SK-N-MC (cell line): ENCODE measurements at places on chromosomes 13 and 19.

DNA sequence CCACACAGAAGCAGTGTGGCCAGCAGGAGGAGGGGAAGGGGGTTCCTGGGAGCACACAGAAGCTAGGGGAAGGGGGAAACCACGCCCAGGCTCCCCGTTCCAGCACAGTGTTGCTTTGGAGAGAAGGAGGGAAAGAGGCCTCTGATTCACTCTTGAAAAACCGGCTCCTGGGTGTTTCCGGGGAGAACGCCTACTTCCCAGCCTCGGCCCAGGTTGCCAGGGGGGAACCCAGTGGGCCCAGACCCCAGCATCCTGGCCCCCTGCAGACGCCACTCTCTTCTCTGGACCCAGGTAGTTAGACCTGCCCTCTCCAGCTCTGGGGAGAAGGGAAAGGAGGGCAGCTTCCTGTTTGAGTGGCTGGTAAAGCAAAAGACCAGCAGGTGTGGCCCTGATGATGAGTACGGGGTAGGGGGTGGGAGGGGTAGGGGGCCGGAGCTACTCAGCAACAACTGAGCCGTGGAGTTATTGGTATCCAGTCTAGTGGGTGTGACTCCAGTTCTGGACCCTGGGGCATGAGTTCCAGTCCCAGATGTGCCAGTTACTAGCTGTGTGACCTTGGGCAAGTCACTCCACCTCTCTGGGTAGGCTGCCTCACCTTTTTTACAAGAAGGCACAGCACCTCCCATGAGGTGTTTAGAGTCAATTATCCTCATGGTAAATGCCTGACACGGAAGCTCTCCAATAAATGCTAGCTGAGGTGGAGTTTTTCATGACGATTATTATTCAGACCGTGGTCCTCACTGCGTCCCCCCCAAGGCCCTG, 836 bp downstream of the GIPC1 start:
- DNase-seq = no peak

DNA sequence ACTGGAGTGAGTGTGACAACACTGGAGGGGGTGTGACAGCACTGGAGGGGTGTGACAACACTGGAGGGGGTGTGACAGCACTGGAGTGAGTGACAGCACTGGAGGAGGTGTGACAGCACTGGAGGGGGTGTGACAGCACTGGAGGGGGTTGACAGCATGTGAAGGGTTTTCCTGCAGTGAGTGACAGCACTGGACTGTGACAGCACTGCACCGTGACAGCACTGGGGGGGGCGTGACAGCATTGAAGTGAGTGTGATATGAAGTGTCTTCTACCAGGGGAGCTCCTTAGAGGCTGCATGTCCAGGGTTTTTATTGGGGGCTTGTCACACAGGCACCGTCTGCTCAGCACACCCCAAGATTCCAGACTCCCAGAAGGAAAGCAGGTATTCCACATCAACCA, 274.8 kb downstream of the TEX29 start:
- no peak for DNase-seq

DNA sequence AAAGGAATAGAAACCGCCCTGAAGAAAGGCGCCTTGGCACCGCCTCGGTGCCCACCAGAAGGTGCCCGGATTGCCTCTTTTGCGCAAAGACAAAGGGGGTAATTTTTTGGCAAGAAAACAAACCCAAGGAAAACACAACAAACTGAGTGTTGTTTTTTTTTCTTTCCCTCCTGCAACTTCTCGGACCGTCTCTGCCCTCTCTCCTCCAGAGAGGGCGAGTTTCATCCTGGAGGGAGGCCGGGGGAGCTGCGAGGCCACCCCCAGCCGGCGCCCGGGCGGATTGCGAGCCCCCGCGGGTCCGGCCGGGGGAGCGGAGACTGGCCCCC, 2.3 kb downstream of the ZNF536 start:
- DNase-seq = no peak

DNA sequence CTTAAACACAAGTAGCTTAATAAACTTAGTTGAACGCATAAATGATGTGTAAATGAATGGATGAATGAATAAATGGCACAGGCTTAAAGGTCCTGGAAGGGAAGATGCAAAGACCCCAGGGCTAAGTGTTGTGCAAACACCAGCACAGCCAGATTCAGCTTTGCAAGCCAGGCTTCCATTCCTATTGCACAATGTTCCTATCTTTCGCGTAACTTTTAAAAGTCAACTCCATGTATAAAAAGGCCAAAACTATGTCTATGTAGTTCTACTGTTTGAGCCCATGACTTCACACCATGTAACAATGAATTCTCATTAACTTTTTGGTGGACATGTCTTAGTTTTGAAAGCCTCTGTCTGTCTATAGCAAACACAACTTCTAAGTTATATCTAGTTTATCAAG, 226.0 kb downstream of the NALCN start:
- no peak for DNase-seq

GRCh38 chr19:11382898-11383705, 1.0 kb downstream of the EPOR start:
- no peak for DNase-seq

- DNase-seq = no peak
Measured at GRCh38 chr13:102710261-102710679, 15.4 kb upstream of the METTL21C start.

DNA sequence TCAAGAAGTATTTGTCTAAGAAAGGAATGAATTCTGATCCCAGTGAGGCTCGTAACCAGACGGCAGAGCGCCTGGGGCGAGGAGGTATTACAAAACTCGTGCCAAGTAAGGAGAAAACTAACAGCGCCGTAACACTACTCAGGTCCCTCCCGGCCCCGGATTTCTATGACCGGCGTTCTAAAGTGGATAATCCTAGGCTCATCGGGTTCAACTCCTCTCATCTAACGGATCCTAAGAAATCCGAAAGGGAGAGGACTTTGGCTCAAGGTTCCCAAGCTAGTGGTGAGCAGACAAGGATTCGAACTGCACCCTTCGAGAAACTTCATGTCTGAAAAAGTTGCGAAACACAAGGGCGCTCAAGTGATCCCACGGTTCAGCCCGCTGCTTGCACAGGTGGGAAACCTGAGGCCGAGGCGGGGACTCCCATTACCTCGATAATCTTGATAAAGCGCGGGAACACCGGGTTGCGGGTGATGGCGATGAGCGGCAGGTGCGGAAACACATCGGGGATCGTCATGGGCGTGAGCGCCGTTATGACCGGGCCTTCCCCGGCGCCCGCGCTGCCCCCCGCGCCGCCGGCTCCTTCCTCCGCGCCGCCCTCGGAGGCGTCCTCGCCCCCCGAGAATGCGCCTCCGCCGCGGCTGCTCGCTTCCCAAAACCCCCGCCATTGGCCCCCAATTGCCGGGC, 529 bp downstream of the LONP1 start:
- no peak for DNase-seq

DNA sequence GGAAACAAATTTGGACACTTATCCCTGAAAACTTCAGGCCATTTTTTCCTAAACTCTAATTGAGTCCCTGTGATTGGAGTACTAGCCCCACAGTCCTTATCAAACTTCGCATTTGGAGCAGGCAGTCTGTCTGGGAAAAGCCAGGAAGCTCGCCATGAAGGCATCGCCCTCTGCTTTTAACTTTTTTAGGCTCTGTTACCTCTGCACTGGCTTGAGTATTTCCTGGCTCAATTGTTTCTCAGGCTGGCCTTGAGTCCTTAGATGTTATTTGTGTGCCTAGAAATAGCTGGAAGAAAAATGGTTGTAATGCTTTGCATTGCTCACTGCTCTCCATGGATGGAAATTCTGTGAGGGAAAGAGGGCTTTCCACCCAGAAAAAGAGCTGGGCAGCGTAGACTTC, 24.2 kb downstream of the ACTN4 start:
- no peak for DNase-seq

GRCh38 chr13:29510651-29511084, 84.8 kb downstream of the SLC7A1 start:
- DNase-seq = no peak

DNA sequence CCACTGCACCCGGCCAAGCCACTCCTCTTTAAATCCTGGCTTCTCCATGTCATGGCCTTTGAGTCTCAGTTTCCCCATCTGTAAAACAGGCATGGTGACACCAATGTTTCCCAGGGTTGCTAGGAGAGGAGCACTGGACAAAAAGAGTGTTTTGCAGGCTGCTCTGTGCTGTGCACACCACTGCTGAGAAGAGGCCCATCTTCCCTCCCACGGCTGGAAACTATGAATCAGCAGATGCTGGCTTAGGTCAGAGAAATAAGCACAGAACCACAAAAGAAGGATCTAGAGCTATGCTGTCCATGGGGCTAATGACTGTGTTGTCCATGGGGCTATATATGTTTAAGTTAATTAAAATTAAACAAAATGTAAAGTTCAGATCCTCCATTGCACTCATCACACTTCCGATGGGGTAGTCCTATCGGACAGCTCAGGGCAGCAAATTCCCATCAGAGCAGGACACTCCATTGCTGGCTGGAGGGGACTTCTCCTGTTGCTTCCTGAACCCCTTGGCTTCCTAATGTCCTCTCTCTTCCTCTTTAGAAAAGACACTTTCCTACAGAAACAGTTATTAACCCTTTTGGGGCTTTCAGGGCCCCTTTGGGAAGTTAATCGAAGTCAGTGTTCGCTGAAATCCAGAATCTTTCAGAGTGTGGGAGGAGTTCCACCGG, 37.1 kb downstream of the TSHZ3 start:
- DNase-seq = no peak

DNA sequence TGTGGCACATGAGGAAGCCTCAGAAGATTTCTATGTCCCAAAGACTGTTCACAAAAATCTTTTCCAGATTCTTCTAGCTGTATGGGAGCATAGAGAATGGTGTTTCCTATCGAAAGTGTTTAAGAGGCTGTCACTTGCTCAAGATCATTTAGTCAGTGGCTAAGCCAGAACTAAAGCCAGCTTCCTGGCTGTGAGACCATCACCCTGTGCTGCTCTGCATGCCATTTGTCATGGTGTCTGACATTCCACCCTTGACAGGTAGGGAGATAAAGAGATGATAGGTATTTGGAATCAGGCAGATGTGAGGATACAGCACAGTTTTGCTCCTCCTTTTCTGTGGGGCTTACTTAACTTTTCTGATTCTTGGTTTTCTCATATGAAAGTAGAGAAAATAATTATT, 177.3 kb downstream of the DNAJC15 start:
- DNase-seq = no peak

DNA sequence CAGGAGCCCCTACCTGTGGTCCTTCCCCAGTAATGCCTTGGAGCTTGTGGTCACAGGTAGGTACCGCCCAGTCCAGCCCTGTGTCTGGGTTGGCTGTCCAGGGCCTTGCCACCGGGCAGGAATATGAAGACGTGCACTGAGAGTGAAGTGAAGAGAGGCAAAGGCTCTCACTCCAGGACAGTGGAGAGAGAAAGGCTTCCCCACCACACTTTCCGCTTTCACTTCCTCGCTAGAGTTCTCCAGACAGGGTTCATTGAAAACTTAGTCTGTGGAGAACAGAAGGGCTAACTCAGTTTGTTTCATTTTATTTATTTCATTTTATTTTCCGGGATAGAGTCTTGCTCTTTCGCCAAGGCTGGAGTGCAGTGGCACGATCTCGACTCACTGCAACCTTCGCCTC, 14.2 kb downstream of the FCAR start:
- no peak for DNase-seq

GRCh38 chr13:63011996-63012395, 1596.3 kb upstream of the PCDH20 start:
- DNase-seq = no peak

DNA sequence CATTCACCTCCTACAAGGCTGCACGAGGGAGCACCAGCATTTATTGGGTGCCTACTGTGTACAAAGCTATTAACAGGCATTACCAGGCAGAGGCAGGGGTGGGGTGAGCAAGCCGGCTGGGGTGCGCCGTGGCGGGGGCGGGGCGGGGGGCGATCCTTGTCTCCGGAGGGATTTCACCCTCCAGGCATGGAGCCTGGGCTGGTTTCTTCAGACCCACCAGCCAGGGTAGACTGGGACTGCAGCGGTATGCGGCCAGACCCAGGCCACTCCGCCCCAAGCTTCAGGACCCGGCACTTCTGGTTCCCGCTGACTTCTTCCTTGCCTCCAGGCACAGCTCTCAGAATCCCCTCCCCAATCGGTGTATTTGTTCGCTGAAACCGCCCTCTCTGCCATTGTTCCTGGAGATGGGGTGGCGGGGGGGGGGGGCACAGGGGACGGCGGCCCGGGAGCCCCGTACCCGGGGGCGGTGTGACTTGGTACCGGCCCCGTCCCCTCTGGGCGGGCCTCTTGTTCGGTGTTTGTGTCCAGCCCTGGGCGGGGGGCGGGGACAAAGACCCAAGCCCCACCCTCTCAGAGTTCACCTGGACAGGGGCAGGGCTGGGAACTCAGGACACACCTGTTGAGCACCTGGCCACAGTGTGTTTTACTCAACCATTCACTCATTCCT, 14.4 kb downstream of the TJP3 start:
- DNase-seq = no peak

DNA sequence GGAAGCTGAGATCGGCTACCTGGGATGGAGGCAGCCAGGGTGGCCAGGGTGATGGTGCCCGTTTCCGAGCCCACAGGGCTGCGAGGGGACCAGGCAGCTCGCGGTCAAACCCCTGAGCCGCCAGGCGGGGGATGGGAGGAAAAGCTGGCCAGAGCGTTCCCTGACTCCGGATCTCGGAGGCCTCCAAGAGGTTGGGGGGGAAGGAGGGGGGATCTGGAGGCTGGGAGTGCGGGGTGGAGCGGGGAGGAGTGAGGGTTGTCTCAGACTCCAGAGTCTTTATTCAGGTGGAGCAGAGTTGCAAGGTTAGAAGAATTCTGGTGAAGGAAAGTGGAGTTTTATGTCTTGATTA, 1.1 kb downstream of the CACNG7 start:
- no peak for DNase-seq

GRCh38 chr13:106302011-106302410, 233.5 kb downstream of the EFNB2 start:
- no peak for DNase-seq

GRCh38 chr13:104431895-104432294, 1365.7 kb upstream of the SLC10A2 start:
- no peak for DNase-seq

GRCh38 chr19:4052993-4053422, 13.7 kb downstream of the ZBTB7A start:
- DNase-seq = no peak

DNA sequence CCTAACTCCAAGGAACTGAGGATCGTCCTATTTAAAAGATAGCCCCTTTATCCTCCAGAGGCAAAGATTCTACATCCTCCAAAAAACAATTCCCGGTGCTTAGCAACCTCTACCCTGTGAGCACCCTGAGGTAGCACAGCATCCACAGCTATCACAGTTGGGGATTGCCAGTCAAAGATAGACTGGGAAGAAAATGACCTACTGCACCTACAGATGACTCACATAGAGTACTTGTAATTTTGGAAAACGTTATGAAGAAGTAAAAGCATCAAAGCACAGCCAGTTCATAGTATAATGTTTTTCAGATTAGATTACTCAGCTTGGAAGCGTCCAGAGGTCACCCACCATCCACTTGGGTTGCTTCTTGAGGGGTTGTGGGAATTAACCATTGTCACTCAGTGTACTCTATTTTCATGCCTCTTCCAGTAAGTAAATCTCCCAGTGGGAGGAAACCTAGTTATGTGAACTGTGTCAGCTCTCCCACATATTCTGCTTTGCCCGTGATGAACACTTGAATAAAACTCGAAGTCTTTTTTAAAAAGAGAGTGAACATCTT, 8.9 kb upstream of the FAM124A start:
- no peak for DNase-seq

GRCh38 chr19:55809381-55810058, 22.3 kb downstream of the NLRP11 start:
- peak; percentile 52 for DNase-seq
